NCI-H1048 (cell line): ENCODE measurements at places on chromosomes 3 and 15.

- no peak for DNase-seq
These were observed 232.2 kb downstream of the UBE2E2 start for GRCh38 chr3:23435318-23435717.

DNA sequence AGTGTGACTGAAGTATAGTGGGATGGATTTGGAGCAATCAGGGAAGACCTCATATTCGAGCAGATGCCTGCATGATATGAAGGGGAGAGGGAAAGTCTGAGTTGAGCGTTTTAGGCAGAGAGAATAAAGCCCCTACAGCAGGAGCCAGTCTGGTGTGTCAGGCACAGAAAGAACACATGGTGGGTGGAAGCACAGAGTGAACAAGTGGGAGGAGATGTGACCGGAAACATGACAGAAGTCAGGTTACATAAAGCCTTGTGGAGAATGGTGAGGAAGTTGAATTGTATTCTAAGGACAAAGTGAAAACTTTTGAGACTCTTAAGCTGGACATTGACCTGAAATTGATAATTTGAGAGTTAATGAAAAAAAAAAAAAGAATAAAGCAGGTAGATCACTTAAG lies 541.0 kb downstream of the PLOD2 start:
- DNase-seq: no peak

GRCh38 chr3:111369958-111370357 lies 172.0 kb upstream of the CD96 start:
- DNase-seq: no peak

- DNase-seq: no peak
These were observed 32.1 kb upstream of the DENND4A start for GRCh38 chr15:65824031-65824743.

DNA sequence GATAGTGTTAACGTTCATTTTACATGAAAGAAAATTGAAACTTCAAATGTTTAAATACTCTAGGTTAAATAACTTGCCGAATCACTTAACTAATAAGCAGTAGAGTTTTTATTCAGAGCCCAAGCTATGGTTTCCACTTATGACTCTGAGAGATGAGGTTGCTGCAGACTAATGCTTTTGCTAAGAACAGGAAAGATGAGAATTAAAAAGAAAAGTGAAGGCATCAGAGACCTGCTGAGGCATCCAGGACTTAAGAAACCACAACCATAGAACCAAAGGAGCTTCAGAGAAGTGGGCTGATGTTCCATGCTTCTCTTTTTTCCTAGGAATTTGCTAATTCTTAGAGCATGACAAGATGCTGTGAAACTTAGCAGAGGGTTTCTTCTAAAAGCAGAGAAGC lies 9.5 kb downstream of the HMG20A start:
- no peak for DNase-seq

- no peak for DNase-seq
These were observed 129.8 kb downstream of the SLC9A9 start for GRCh38 chr3:143718463-143718862.

DNA sequence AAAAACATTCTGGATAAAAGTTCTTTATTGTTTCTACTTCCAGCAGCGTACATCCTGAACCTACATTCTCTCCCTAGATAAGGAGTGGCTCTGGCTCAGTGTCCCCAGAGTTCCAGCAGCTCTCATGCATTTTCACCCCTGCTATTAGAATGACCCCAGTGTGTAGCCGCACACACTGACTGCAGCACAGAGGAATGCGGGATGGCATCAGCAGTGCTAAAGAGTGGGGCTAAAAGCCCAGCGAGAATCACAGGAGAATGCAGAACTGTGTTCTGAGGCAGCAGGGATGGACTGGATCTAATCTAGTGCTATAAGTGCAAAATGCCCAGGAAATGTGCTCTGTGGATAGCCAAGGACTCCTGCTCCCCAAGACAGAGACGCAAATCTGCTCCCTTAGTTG lies 66.4 kb upstream of the TJP1 start:
- DNase-seq: no peak

GRCh38 chr15:88127432-88127790 lies 129.1 kb downstream of the NTRK3 start:
- DNase-seq: no peak

GRCh38 chr3:41198526-41198925 lies 779 bp upstream of the CTNNB1 start:
- no peak for DNase-seq

DNA sequence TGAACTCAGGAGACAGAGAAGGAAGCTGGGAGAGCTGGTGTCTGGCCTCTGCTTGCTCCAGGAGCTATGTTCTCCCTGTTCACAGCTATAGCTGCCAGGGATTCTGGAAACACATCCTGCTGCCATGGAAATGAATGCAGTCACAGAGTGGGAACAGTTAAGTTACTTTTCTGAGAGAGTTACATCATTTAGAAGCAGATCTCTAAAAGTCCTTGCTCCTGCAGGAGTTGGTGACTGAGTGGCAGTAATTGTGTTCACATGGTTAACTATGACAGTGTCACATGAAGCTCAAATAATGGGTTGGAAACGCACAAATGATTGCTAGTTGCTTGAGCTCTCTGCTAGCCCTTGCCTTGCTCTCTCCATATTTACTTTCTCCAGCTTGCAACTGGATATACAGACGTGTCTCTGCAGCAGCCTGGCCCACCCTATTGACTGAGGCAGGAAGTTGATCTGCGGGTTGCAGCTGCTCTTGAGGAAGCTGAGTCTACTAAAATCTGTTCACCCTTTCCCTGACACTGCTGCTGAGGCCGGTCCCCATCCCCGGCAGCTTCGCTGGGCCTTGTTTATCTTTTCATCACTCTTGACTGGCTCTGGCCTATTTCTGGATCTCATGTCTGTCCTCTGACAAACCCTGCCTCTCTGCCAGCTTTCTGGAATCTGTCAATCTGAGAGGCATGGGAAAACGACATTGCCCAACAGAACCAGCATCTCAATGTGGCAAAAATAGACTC lies 16.7 kb upstream of the ISLR start:
- no peak for DNase-seq

DNA sequence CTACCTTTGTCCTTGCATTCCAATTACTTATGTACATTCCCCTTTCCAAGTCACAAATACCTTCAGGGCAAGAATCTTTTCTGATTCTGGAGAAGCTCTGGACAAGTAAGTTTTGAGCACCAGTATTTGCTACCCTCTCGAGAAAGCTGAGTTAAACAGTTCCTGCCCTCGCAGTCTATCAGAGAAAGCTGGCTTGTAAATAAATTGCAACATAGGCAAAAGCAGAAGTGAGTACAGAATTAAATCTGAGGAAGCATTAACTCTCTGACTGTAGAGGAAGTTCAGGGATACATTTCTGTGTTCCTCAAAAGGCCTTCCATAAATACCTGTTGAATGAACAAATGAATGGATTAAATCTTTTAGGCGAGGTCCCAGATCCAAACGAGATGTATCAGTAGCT lies 1.2 kb downstream of the OSBPL11 start:
- no peak for DNase-seq

DNA sequence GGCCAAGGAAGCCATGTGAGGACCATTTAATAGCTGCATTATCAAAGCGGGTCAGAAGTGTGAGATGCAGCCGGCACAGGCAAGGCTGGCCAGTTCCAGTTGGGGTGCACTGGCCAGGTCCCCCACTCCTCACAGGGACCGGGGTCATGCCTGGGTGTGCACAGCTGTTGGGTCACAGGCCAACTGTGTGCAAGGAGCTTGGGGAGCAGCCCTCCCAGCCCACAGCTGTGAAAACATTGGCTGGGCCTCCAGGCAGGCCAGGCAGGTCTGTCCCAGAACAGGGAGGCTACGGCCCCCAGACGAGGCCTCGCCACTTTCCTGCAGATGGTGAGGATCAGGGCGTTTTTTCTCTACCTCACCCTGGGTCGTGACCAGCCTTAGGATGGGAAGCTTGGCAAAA lies 521.0 kb downstream of the NTRK3 start:
- DNase-seq: no peak

DNA sequence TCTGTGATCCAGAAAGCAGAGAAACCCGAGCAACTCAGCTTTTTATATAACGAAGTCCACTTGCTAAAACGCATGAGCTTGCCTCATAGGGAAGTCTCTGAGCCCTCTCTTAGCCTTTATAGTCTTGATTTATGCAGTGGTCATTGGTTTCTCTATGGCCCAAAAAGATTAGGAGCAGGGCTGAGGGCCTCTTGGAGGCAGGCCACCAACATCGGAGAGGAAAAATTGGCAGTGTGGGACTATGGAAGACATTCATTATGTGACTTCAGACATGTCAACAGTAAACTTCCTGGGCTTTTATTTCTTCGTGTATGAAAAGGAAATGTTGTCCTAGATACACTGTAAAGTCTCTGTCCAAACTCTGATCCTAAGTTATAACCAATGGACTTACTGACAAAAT lies 13.5 kb downstream of the RAB8B start:
- no peak for DNase-seq

GRCh38 chr3:71011565-71012287 lies 571.8 kb downstream of the FOXP1 start:
- DNase-seq: no peak

- DNase-seq: no peak
These were observed 91.6 kb downstream of the SRGAP3 start for GRCh38 chr3:9157651-9158362.

DNA sequence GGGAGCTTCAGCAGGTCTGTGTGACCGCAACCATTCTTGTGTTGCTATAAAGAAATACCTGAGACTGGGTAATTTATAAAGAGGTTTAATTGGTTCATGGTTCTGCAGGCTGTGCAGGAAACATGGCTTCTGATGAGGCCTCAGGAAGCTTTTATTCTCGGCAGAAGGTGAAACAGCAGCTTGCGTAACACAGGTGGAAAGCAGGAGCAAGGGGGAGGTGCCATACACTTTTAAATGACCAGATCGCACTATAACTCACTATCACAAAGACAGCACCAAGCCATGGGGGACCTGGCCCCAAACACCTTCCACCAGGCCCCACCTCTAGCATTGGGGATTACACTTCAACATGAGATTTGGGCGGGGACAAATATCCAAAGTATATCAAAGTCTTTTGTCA lies 8.3 kb upstream of the CIB2 start:
- DNase-seq: no peak

GRCh38 chr15:80629355-80629754 lies 65.8 kb upstream of the ABHD17C start:
- DNase-seq: no peak

GRCh38 chr15:51721199-51721960 lies 16.1 kb downstream of the LYSMD2 start:
- DNase-seq: no peak

GRCh38 chr3:190076601-190077394 lies 43.9 kb downstream of the P3H2 start:
- no peak for DNase-seq

GRCh38 chr3:197456261-197457091 lies 99.3 kb downstream of the BDH1 start:
- no peak for DNase-seq

DNA sequence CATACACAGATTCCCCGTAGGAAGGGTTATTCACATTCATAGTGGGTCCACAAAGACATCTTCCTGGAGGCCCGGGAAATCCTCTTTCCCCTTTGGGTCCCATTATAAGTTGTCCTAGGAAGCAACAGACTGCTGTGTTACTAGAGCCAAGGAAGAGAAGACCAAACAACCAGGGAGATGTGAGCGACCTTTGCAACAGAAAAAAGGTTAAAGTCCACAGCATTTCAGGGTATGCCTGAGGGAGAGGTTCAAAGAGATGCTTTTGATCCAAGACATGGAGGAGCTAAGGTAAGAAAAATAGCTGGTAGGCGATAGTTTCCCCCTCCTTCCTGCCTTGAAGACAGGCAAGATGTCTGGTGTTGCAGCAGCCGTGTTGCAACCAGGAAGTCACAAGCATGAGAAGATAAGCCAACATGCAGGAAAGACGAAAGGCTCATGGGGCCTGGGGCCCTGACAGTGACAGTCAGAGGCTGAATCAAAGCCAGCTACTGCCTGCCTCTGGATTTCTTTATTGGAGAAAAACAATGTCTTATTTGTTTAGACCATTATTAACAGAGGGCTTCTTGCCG lies 30.9 kb downstream of the EAF1 start:
- no peak for DNase-seq

DNA sequence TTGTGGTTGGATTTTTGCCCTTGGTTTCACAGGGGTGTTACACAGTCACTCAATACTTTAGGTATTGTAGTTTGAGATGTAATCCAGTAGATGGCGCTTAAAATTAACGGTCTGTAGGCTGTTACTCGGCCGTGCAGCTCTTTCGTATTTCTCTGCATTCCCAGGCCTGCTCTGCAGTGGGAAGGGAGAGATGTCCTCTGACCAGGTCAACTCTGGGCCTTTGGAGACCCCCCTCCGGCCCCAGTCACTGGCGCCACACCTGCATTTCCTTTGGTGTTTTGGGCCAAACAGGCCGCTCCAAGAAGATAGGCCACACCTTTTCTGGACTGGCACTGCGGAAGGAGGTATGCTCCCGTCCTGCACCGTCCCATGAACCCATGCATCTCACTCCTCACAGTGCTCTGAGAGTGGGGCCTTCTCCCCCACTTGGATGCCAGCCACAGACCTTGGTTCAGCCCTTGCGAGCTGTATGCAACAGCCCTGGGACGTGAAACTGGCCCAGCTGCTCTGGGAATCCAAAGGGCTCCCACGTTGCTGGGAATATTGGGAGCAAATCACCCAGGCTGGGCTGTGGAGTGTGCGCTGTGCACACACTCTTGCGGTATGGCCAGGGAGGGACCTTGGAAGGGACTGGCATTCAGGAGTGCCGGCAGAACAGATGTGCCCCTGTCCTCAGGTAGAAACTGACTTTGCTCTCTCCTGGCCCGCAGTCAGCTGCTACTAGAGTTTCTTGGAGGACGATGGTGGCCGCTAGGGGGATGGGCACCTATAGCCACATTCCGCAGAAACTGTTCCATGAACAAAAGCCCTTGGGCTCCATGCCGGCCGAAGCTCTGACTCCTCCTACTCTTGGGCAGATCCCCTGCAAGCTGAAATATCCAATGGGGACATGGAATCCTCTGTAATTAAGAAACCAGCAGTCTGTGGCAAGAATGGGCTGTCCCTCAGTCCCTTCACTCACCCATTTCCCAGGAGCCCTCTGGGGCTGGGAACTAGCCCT lies 410.5 kb upstream of the CADM2 start:
- DNase-seq: no peak

DNA sequence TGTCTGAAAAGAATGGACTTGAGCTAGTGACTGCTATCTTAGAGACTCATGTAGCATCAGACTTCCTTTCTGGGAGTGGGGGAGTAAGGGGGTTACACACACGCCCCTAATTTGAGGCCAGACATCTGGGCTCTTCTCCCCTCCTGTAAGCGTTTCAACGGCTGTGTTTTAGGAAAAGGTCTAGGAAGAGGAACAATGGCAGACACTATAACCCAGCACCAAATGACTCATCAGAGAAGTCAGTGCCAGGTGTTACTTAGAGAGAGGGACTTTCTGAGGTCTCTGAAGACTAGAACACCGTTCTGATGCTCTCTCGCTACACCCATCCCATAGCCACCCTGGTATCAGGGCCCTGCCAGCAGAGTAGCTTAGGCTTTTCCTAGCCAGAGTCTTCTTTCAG lies 65.5 kb downstream of the SSUH2 start:
- no peak for DNase-seq

DNA sequence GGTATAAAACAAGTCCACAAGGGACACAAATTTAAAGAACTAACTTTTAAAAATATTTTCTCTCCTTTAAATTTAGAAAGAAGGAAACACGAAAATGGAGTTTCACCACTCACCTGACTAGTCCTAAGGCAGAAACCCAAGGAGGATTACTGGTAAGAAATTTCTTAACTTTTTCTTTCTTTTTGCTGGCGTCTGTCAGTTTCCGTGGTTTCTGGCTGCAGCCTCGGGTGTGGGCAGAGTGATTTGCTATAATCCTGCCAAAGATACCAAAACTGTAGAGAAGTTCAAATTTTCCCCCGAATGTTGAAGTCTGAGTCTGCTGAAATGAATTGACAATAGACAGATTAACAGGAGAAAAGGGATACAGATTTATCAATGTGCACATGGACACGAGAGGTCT lies 843.6 kb upstream of the ALCAM start:
- no peak for DNase-seq

- DNase-seq: no peak
These were observed at the start of gene FSTL1 for GRCh38 chr3:120450600-120451271. TSS of gene FSTL1 (minus strand) at chr3:120450992. CDS start at chr3:120450746, 246 bp downstream.
